ENCODE measurements at places on chromosomes 4 and X. TPM values are rescaled to one million over a fixed set of nuclear protein-coding genes. Genes with fewer than 3 reads are reported as not detected.

Gene NEUROG2
- not detected for total RNA-seq

Gene CT45A9
- total RNA-seq: not detected

Gene FGFBP1
- not detected for total RNA-seq

Gene ADH1A
- 0.27 TPM for total RNA-seq

Gene BMP3
- total RNA-seq: not detected

Gene ABLIM2
- not detected for total RNA-seq

Gene CLDN22
- under 0.01 TPM for total RNA-seq

Gene LINC00632
- total RNA-seq: 10.9 TPM

Gene POLN
- total RNA-seq: 3.7 TPM

Gene STATH
- not detected for total RNA-seq

Gene NXF2
- not detected for total RNA-seq

Gene C4orf50
- not detected for total RNA-seq

Gene F8A3
- 0.72 TPM for total RNA-seq

Gene MTTP
- 0.25 TPM for total RNA-seq

Gene RAI2
- 0.33 TPM for total RNA-seq

Gene HS3ST1
- 2.5 TPM for total RNA-seq

Gene WNK3
- total RNA-seq: 10.5 TPM

Gene PRRG3
- 0.49 TPM for total RNA-seq

Gene MAGEC2
- 0.09 TPM for total RNA-seq

Gene SLC7A11
- total RNA-seq: 21.8 TPM

Gene CLDN2
- not detected for total RNA-seq

Gene CCDC120
- 1.2 TPM for total RNA-seq

Gene SPATA4
- total RNA-seq: not detected

Gene SPATA18
- 22.3 TPM for total RNA-seq

Gene KIAA1210
- not detected for total RNA-seq

Gene CPE
- 116 TPM for total RNA-seq

Gene HTR2C
- not detected for total RNA-seq

Gene ARHGEF6
- 10.0 TPM for total RNA-seq

Gene BEND4
- total RNA-seq: not detected
